Cortex of kidney (tissue), 1 donor: ENCODE measurements at places on chromosomes 7 and 10.

DNA sequence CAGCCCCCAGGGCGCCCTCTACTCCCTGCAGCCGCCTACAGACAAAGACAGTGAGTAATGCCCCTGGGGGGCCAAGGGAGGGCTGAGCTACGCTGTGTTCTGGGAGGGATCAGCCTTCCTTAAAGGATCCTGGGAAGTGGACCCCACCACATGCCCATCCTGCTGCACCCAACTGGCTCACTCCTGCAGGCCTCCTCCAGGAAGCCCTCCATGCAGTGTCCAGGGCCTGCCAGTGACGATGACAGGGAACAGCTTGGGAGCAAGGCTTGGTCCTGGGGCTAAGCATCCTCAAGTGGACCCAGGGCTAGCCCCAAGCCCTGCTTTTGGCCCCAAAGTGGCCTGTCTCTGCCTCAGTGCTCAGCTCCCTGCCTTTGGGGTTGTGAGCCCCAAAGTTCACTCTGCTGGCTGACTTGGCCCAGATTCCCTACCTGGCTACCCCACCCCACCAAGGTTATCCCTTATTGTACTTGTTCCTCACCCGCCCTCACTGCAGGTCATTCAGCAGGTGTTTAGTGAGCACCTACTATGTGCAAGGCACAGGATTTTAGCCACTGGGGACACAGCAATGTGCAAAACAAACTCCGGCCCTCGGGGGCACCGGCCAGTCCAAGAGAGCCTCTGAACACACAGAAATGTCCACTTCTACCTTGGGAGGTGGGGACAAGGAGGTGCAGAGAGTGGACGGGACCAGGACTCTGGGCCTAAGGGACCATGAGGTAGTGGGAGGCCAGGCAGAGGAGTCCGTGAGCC lies 83.5 kb downstream of the MYL10 start:
- no peak for DNase-seq

GRCh38 chr10:77544617-77545016 lies 93.0 kb downstream of the KCNMA1 start:
- no peak for DNase-seq

DNA sequence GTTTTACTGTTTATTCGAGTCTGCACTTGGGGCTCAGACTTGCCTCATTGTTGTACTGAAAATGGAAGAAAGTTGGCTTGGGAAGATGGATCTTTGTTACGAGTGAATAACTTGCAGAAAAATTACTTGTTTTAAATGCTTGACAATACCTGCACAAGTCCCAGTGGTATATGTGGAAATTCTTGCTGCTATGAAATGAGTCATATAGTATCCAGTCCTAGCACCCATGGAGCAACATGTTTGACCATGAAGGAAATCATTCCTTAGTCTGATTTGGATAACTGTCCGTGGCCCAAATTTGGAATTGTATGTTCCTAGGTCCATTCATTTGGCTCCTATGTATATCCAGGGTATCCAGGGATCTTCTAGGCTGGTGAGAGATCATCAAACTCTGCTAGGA lies 1096.8 kb downstream of the KCNMA1 start:
- no peak for DNase-seq

- no peak for DNase-seq
Observed at GRCh38 chr10:92103376-92104090, 180.0 kb downstream of the BTAF1 start.

GRCh38 chr10:75437693-75438092 lies 6.3 kb downstream of the LRMDA start:
- no peak for DNase-seq

GRCh38 chr10:131638049-131638879 lies 262.5 kb upstream of the PPP2R2D start:
- no peak for DNase-seq

- DNase-seq: no peak
Observed at GRCh38 chr7:114085592-114086501, 167.0 kb upstream of the PPP1R3A start.

DNA sequence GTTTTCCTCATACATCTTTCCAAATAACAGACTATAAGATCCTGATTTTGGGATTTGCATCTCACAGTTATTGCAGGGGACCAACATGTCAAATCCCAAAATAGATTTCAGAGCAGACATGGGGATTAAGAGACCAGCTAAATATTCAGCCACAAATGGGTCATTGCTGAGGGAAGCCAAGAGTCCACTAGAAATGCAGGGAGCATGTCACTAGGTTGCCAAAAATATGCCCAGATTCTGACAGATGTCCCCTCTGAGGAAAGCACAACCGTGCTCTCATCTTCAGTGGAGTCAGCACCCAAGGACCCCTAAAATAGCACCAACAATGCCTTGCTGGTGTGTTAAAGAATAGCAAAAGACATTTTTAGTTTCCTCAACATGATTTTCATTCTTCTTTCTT lies 56.2 kb upstream of the AGK start:
- no peak for DNase-seq

GRCh38 chr7:157022681-157023588 lies 12.5 kb upstream of the MNX1 start:
- DNase-seq: no peak

DNA sequence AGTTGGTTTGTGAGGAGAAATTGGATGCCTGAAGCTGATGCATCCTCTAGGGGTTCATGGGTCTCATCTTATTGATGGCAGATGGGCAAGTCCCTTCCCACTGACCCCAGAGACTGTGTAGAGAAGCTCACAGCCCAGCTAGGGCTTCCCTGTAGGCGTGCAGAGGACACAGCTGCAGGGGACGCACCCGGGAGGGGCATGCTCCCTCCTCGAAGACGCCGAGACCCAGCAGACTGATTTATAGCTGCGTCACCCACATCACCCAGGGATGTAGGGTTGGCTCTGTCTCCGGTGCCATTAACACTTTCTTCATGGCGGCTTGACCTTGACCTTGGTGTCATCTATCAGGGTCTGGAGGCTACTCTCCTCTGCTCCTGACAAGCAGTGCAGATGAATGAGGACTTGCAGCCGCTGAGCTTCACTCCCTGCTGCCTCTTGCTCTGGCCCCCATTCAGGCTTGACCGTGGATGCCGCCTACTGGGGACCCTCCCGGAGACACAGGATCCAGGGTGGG lies 549.7 kb downstream of the TCERG1L start:
- DNase-seq: no peak

- DNase-seq: no peak
Observed at GRCh38 chr7:149692557-149692982, 80.8 kb downstream of the ZNF467 start.

- DNase-seq: no peak
Observed at GRCh38 chr7:118745927-118746326, 521.4 kb downstream of the ANKRD7 start.

- DNase-seq: no peak
Observed at GRCh38 chr7:119935418-119936025, 337.5 kb upstream of the KCND2 start.

DNA sequence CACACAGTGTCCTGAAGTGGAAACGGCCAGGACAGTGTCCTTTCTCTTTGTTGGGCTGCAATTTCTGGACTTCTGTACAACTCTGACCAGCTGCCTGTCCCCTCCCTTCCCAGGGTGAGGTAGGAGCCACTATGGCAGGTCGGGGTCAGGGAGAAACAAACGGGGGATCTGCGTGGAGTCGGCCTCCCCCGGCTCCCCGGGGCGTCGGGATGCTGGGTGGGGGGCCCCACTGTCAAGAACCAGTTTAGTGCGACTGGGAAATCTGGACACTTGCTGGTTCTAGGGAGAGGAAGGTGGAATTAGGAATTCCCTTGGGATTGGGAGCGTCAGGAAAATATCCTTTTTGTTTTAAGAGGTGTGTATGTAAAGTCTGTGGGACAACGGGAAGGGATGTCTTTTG lies 567 bp downstream of the SYCE1 start:
- DNase-seq: no peak

GRCh38 chr7:74126220-74126880 lies 42.7 kb downstream of the LIMK1 start:
- no peak for DNase-seq

- DNase-seq: no peak
Observed at GRCh38 chr10:500876-501275, 188.6 kb downstream of the DIP2C start.

GRCh38 chr10:97150616-97151015 lies 35.1 kb downstream of the SLIT1 start:
- DNase-seq: no peak

DNA sequence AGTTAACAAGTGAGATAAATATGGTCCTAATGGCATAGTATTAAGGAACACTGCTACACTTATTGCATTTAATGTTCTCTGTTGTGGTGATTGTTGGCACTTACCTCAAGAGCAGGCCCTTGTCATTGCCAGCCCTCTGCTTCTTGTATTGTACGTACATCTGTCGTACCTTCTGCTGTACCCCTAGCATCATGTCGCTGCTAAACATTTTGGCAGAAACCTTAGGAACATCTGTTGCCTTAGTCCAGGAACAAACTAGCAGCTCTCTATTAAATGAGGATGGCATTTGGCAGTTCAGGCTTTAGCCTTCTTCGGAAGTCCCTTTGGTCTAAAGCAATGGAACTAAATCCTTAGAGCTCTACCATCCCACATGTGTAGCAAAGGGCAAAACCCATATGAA lies 47.6 kb downstream of the PRKG1 start:
- no peak for DNase-seq

GRCh38 chr10:69614130-69614529 lies 15.9 kb upstream of the FAM241B start:
- DNase-seq: no peak

GRCh38 chr7:21749378-21749777 lies 196.3 kb downstream of the CDCA7L start:
- DNase-seq: no peak

GRCh38 chr7:135922263-135922662 lies 54.9 kb downstream of the MTPN start:
- DNase-seq: no peak

DNA sequence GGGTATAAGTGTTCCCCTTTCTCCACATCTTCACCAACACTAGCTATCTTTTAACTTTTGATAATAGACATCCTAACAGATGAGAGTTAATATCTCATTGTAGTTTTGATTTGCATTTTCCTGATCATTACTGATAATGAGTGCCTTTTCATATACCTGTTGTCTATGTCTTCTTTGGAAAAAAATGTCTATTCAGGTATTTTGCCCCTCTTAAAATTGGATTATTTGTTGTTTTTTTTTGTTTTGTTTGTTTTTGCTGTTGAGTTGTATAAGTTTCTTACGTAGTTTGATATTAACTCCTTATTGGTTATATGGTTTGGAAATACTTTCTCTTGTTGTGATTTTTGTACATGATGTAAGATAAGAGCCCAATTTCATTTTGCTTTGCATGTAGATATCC lies 214.7 kb downstream of the MALRD1 start:
- DNase-seq: no peak

DNA sequence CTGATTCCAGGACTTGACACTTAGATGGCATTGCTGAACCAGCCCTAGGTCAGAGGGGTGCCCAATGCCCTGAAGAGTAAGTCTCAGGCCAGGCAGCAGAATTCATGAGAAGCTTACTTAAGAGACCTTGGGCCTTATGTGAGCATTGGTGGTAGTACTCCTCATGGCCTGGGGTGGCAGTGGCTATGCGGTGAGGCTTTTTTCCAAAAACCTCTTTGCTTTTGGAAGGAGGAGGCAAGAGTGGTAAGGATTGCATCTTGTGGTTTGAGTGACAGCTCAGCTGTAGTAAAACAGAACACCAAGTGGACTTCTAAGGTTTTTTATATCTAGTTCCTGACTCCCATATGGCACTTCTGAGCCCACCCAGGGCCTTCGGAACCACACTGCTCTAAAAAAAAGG lies 459.0 kb upstream of the STEAP1 start:
- no peak for DNase-seq

DNA sequence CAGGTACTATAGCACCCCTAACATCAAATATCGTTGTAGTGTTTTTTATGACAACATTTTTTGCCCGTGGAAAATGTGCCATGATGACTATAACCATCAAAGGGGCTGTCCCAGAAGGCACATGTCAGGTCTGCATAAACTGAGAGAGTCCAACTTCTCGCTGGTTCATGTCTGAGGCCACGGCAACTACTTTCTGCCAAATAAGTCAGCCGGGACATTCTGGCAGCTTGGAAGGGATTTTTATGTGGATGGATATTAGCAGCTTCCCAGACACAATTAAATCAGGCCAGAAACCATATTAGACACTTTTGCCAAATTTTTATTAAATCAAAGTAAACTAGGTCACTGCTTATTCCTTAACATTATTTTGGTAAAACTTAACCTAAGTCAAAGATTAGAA lies 477.4 kb upstream of the FZD8 start:
- DNase-seq: no peak

DNA sequence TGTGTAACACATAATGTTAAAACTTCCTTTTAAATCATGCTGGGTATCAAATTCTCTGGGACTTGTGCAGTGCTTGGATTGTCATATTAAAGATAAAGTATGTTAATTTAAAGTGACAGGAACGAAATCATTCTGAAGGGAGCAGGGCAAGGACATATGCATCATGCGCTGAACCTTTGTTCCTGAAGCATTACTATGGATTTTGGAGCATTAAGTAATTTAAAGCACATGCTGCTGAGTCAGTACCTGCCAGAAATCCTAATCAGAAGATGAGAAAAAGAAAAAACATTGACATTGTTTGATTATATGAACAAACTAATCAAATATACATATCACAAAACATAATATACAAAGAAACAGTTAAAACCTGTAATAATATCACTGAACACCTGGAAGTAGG lies 101.4 kb downstream of the MICU1 start:
- DNase-seq: no peak

- DNase-seq: no peak
Observed at GRCh38 chr7:108079276-108079647, 50.9 kb downstream of the LAMB4 start.

DNA sequence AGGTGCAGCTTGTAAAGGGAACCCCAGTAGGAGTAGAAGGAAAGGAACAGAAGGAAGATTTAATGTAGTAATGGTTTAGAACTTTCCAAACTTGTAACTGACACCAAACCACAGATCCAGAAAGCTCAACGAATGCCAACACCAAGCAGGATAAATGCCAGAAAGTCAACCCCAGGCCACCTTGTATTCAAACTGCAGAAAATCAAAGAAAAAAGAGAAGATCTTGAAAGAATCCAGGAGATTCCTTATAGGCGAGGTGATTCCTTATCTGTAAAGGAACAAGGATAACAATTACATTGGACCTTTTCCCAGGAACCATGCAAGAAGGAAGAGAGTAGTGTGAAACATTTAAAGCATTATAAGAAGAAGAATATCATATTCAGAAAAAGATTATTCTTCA lies 93.6 kb downstream of the NKX6-2 start:
- no peak for DNase-seq

DNA sequence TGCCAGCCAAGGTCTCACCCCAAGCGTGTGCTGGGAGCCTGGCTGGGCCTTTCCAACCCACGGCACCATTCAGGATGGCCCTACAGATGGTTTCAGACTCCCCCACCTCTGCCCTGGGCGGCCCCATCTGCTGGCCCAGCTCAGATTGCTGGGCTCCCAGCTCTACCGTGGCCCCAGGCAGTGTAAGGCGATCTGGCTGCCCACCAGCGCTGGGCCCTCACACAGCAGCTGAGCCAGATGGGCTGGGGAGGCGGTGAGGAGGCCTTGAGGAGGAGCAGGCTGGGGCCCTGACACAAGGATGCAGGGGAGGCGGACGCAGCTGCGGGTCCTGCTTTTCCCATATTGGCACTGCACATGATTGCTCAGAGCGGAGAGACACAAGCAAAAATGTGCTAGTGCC lies 162.8 kb downstream of the NRF1 start:
- no peak for DNase-seq

- DNase-seq: no peak
Observed at GRCh38 chr7:7203813-7204575, 21.6 kb downstream of the C1GALT1 start.

- DNase-seq: no peak
Observed at GRCh38 chr7:43092819-43093218, 19.6 kb upstream of the HECW1 start.
